ENCODE measurements at places on chromosomes 6 and 20. TPM values are rescaled to one million over a fixed set of nuclear protein-coding genes. Genes with fewer than 3 reads are reported as not detected.
A peak's percentile ranks its signal among the peaks of the same experiment; 100 is the strongest.

DNA sequence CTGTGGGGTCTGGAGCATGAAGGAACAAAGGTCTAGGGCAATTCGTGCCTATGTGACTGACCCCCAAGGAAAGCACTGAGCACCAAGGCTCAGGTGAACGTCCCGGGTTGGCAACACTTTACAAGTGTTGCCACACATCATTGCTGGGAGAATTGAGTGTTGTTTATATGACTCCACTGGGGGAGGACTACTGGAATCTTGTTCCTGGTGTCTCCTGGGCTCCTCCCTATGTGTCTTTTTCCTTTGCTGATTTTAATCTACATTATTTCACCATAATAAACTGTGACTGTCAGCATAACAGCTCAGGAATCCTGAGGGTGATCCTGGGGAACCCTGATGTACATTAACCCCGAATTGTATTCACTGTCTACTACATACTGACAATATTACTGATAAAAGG is 207.7 kb upstream of the BMP2 start:
- no peak for DNase-seq

DNA sequence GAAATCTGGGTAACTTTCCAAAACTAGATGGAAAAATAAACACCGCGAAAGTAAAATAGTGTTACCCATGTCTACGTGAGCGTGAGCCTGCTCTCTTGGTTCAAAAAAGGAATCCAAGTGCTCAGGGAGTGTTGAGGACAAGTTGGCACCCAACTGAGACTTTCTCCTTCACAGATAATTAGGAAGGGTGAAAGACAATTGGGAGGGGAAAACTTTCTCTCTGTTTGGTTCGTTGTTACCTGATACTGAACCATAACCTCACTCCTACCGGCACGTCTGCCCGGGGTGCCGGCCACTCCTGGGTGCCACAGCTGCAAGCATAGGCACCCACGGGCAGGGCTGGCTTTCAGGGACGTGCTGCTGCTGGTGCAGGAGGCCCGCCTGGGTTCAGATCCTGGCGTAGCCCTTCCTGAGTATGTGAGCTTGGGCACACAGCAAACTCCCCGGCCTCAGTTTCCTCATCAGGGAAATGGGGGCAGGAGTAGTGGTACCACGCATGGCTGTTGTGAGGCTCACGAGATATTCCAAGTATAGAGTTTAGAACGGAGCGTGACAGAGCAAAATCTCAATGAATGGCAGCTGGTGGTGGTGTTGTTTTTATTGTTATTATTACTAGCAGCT is 38.2 kb upstream of the PMEPA1 start:
- no peak for DNase-seq

- no peak for DNase-seq
Observed at GRCh38 chr6:168159506-168159905, 80.5 kb upstream of the FRMD1 start.

The BMP2 gene
- not detected for total RNA-seq

- no peak for DNase-seq
Observed at GRCh38 chr20:54643761-54644160, 168.4 kb downstream of the DOK5 start.

- DNase-seq: no peak
Observed at GRCh38 chr6:37619641-37620040, 78.0 kb downstream of the MDGA1 start.

The AKAP12 gene
- total RNA-seq: 5.0 TPM

GRCh38 chr20:56163806-56164205 is 84.7 kb upstream of the MC3R start:
- no peak for DNase-seq

GRCh38 chr6:32439602-32440214 is at the start of gene HLA-DRA:
Gene HLA-DRA (plus strand): TSS chr6:32439887. CDS start chr6:32439951, 64 bp downstream.
- peak; percentile 14 for DNase-seq

DNA sequence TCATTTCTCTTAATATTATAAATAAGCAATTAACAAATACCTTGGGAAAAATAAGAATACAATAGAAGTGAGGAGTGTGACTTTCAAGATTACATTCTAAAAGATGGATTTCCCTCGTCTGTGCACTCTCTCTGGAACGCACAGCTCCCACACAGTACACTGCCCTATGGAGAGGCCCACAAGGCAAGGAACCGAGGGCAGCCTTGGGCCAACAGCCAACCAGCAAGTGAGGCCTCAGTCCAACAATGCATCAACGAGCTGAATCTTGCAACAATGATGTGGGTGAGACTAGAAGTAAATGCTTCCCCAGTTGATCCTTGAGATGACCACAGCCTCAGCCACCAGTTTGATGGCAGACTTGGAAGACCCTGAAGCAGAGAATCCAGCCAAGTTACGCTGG is 34.5 kb upstream of the AVP start:
- DNase-seq: no peak

The PAX1 gene
- total RNA-seq: not detected

The VNN1 gene
- not detected for total RNA-seq

DNA sequence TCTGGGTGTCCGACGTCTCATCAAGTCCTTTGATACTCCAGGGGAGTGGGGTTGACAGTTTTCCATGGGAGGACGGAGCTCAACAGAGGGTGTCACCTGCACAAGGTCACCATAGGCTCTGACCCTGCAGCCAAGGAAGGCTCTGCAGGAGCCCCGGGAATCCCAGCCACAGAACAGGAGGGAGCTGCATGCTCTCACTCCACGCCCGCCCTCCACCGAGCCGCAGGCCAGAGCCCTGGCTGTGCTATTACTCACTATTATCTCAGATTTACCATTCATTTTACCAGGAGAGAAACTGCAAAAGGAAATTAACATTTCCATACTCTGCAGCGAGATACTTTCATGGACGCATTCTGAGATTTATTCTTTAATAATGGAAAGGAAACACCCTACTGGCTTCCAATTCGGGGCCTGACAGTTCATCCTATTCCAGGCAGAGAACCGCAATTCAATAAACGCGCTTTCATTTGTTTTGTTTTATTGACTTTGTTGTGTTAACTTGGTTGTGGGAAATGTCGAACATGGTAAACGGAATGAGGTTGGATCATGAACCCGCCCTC is 18.3 kb upstream of the NTSR1 start:
- DNase-seq: no peak

GRCh38 chr6:161029195-161029809 is 37.7 kb downstream of the MAP3K4 start:
- no peak for DNase-seq

- DNase-seq: no peak
Observed at GRCh38 chr6:164069350-164069990, 655.0 kb downstream of the QKI start.

DNA sequence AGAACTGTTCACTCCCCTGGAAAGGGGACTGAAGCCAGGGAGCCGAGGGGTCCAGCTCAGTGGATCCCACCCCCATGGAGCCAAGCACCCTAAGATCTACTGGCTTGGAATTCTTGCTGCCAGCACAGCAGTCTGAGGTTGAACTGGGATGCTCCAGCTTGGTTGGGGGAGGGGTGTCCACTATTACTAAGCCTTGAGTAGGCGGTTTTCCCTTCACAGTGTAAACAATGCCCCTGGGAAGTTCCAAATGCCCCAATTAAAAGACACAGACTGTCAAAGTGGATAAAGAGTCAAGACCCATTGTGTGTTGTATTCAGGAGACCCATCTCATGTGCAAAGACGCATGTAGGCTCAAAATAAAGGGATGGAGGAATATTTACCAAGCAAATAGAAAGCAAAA is 150.2 kb downstream of the LPA start:
- no peak for DNase-seq

GRCh38 chr6:7912024-7912423 is 1.4 kb upstream of the TXNDC5 start:
- no peak for DNase-seq

GRCh38 chr20:48823960-48824498 is 3.8 kb downstream of the PREX1 start:
- peak; percentile 84 for DNase-seq

The SLC52A3 gene
- not detected for total RNA-seq

GRCh38 chr6:54238396-54238795 is 69.8 kb upstream of the TINAG start:
- no peak for DNase-seq

The ERVFRD-1 gene
- total RNA-seq: not detected

The LY6G6D gene
- total RNA-seq: not detected

GRCh38 chr6:449057-449430 is 57.5 kb downstream of the IRF4 start:
- DNase-seq: no peak

DNA sequence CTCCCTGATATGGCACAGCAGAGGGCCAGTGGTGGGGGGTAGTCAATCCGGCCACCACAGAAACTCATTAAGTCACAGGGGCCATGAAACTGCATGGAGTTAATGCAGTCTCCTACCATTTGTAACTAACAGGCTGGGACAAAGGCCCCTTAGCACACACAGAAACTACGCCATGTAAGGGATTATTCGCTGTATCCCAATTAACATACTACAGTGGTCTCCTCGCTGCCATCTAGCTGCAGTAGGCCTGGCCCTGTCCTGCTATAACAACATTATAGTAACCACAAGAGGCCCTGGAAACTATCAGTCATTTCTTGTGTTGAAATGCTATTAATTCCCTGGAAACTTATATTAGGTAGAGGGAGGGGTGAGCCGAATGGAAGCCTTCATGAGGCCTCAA is 72.3 kb upstream of the CCN2 start:
- DNase-seq: no peak

DNA sequence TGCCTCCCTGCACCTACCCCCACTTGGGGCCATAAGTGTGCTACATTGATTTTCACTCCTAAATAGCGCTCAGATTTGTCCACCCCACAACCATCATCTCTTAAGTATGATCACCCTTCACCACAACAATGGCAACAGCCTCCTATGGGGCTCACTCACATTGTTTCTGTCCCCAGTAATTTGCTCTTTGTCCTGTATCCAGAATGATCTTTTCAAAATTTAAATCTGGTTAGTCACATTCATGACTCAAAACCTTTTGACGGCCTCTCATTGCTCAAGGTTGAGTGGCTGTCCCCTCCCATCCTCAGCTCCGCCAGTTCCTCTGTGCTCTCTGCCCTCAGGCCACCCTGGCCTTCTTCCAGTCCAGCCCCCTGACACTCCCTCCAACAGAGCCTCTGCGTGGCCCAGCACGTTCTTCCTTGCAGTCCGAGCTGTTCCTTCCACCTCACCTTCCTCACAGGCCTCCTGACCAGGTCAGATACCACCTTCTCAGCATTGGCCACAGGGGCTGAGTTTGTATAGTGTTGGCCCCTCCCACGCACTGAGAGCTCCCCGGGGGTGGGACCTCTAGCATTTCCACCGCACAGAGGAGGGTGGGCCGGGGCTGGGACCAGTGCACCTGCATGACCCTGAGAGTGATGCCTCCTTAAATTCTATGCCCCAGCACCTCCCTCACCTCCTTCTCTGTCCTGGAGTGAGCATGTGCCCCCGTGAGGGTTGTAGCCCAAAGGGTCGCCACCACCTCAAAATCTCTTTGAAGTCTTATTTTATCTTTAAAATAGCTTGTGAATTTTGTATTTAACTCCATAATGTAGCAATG is 2.4 kb upstream of the PPP1R3G start:
- no peak for DNase-seq

DNA sequence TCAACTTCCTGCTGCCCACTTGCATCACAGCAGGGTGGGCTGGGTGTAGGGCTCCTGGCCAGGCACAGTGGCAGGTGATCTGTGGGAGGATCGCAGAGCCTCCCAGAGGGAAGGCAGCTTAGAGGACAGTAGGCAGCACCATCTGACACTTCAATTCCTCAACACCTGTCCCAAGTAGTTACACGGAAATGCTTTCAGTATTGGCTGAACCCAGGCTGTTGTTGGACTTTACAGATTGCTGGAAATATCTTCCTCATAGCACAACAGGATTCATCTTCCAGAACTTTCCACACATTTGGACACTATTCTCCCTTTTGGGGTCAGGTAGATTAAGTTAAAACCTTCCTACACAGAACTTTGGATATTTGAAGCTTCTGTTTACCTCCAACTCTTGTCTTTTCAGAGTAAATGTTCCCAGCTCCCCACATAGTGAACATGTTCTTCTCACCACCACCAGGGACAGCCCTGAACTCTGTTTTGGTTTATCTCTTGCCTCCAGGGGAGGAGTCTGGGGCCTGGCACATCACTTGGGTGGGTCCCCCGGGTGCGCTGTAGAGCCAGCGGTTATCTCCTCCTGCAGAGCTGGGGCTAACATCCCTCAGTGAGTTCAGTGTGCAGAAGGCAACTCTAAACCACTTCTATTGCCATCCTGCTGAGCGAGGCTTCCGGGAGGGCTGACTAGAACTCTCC is 3.5 kb upstream of the SLC22A2 start:
- DNase-seq: no peak

The DPPA5 gene
- total RNA-seq: not detected

- DNase-seq: no peak
Observed at GRCh38 chr20:51050531-51051075, 27.7 kb upstream of the KCNG1 start.

The LAMP5 gene
- not detected for total RNA-seq

GRCh38 chr6:30037182-30037788 is 23.8 kb upstream of the POLR1H start:
- DNase-seq: no peak

DNA sequence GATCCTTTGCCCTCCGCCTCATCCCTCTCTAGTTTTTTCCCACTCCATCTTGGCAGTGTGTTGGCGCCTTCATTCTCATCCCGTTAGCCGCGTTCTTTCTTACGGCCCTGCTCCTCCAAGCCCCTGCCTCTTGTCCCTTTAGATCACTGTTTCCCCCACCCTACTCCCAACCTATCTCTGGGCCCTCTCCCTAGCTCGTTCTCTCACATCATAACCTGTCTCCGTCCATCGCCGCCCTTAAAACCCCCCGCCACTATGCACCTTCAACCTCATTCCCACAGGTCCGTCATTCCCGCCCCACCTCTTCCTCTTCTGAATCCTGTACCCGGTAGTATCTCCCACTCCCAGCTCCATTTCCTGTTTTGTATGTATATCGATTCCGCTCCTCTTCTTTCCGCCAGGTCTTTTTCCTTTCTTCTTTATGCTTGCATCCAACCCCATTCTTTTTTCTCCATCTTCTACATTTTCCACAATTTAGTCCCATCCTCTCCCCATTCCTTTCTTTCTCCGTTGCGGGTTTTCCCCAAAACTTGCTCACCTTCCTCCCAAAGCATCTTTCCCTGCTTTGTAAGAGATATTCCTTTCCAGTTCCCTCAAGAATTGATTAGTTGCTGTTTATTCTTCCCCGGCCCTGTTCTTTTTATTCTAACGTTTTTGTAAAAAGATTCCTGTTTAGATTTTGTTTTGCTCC is 671 bp downstream of the EFHC1 start:
- DNase-seq: no peak

GRCh38 chr6:169407325-169407724 is 153.7 kb upstream of the THBS2 start:
- DNase-seq: no peak

DNA sequence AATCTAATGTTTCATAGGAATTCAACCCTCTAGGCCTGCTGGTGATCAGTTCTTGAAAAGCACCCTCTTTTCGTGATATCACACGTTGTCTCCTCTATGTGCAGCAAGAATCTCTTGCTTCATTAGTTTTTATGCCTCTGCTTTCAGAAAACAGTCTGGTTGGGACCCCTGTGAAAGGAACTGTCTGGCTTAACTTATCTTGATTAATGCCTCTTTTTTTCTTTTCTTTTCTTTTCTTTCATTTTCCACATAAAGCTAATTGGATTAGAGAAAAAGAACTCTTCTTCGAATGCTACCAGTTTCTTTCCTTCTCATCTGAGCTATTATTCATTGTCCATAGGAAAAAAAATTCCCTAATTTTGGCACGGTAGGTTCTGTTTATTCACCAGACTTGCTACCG is 21.3 kb downstream of the ZNF311 start:
- DNase-seq: no peak
